ENCODE measurements at places on chromosomes 5 and 9. TPM values are rescaled to one million over a fixed set of nuclear protein-coding genes. Genes with fewer than 3 reads are reported as not detected.

TAS2R1 gene
- not detected for total RNA-seq

TNFSF15 gene
- total RNA-seq, result 0.64 TPM

TRIP13 gene
- 35.7 TPM for total RNA-seq

WDR31 gene
- 1.5 TPM for total RNA-seq

CERCAM gene
- total RNA-seq, result 3.2 TPM

FSTL4 gene
- not detected for total RNA-seq

SARDH gene
- total RNA-seq, result 0.68 TPM

PCAT7 gene
- total RNA-seq, result not detected

Data from T-helper 2 cell treated with Interferon-gamma antibody and Interleukin-4, amounts not matched to agents 100 ng/mL and 5 ng/mL, for 36 hours (primary cell).